Stimulated activated CD4-positive, alpha-beta T cell treated with anti-CD3 and anti-CD28 coated beads, Interleukin-1b, Interleukin-23, amount 100 ng/mL, for 1 hour (primary cell): ENCODE measurements at places on chromosomes 1 and 21.

- DNase-seq = no peak
Measured at GRCh38 chr1:236058141-236058934, 6.6 kb downstream of the NID1 start.

- DNase-seq = no peak
Measured at GRCh38 chr1:152495066-152495675, 15.4 kb upstream of the LCE5A start.

DNA sequence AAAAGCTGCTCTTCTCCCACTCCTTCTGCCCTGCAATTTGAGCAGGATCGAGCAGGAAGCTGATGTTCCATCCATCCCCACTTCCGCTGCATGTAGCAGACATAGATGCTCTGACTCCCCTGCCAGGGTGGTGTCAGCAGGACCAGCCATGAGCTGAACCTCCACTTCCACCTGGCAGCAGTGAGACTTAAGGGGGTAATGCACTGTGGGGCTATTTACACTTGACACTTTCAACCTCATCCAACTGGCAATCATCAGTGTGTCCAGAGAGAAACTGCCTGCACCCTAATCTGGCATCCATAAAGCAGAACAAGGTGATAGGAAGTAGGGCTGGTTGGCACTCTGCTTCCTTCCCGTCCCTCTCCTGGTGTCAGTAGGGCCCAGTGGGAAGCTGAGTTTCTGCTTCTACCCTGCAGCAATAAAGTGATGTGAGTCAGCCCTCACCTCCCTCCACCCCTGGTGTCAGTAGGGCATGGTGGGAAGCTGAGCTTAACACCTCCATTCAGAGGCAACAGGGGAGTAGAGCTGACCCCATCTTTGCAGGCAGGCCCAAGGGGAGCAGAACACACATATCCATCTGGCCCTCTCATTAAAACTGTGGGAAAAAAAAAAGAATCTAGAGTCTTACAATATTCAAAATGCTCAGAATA, 272.3 kb downstream of the PTPRU start:
- no peak for DNase-seq

- no peak for DNase-seq
Measured at GRCh38 chr1:181469829-181470228, 13.5 kb upstream of the CACNA1E start.

DNA sequence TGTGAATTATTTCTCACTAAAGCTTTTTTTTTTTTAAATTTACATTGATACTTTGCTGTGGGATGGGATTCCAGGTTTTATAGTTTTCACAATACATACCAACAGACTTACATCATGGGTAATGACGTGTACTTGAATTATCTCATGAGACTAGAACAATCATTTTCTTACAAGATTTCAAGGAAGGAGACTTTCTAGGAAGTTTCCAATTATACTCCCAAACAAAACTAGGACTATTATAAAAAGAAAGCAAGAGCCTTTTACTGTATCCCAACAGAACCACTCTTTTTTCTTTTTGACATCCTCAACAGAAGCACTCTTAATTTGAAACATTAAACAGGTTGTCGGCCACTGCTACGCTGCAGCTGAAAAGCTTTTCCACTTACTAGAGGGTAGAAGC, 48.7 kb downstream of the TESK2 start:
- no peak for DNase-seq

GRCh38 chr1:43558346-43558841, 27.7 kb downstream of the PTPRF start:
- no peak for DNase-seq

GRCh38 chr1:4428711-4429110, 225.7 kb upstream of the AJAP1 start:
- no peak for DNase-seq

GRCh38 chr1:52579415-52579814, 22.8 kb upstream of the GPX7 start:
- no peak for DNase-seq

DNA sequence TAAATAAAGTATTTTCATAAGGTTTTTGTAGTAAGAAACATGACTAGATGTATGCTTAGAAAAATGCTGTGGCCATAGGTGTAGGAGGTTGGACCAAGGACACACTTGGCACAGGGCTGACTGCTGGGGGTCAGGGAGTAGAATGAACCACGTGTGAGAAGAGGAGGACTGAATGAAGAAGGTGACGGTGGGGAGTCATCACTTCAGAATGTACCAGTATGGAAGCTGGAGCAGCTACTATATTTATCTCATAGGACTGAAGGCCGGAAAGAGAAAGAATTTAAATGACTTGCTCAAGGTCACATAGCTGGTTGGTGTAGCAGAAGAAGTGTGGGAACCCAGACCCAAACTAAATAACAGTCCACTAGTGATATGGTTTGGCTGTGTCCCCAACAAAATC, 79.8 kb upstream of the HAO2 start:
- no peak for DNase-seq

- no peak for DNase-seq
Measured at GRCh38 chr1:8680664-8681650, 136.5 kb downstream of the RERE start.

DNA sequence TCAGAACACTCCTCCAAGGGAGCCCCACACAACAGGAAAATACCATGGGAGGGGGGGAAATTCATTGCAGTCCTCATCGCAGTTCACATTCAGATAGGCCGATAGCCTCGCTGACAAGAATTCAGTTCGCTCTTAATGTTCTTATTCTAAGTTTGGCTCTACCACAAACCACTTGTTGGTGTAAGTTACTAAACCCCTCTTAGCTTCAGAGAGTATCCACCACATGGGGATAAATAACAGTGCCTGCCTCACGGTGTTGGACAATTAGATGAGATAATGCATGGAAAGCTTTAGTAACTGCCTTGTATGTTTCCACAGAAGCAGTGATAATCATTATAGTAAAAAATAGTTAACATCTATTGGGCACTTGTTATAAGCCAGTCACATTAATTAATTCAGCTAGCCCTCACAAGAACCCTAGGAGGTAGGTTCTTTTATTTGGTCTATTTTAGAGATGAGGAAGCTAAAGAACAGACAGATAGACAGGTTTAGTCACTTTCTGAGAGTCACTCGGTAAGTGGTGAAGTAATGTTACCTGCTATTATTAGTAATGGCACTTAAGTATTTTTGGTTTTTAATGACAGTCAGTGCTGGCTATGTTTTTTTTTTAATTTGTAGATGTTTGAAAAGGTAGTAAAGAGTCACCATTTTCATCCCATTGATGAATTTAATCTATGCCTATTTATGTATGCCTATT, 10.1 kb downstream of the VAV3 start:
- no peak for DNase-seq

DNA sequence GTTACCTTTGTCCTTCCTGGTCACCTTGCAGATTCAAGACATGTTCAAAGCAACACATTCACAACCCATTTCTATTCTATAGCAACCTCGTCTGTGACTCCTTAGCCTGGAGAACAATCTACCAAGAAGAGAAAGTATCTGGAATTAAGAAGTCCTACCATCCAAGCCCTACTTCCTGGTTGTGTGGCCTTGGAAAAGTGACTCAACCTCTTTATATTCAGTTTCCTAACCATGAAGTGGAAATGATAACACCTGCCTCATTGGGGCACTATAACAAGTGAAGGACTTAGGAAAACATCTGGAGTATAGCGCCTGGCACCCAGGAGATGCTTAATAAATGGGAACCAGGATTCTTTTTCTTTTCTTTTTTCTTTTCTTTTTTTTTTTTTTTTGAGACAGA, 36.5 kb upstream of the SRRM1 start:
- no peak for DNase-seq

DNA sequence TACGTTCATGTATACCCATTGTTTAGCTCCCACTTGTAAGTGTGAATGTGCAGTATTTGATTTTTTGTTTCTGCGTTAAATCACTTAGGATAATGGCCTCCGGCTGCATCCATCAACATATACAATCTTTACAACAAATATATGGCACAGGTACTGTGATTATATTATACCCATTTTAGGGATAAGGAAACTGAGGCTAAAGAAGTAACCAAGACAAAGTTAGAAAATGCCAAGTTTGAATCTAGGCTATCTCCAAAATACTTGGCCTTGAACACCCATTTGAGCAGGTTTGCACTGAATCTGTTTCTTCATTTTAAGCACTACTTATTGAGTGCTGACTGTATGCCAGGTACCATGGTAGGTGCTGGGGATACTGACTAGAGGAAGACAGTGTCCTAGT, 149.6 kb downstream of the PBX1 start:
- no peak for DNase-seq

DNA sequence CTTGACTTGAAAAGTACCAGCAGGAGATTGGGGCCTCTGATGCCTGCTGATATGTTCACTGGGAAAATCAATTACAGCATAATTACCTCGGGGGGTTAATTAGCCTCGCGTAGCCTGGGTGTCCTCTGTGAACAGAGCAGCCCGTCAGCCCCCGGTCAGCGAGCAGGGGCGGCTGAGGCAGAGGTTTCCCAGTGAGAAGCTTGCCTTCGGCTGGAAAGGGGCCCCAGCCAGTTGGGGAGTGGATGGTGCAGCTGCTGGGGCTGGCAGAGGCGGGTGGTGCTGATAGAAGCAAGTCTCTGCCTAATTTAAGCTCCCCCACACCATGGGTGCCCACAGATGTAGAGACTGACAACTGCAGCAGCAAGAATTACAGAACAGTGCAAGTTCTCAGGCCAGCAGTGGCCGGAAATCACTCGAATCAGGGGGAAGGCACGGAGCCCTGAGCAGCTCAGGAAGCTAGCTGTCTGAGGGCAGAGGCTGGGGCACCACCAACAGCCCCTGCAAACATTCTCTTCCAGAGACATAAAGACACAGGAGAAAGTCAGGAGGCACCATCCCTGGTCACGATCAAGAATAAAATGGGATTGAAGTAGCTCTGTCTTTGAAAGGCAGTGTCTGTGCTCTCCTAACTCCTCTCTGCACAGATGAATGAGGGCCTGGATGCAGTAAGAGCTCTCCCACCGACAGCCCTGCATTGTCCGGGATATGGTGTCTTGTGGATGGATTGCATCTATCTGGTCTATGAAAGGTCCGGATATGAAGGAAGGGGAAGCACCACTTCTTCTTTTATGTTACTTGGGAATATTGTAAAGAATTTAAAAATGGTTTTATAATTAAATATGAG, 166.5 kb upstream of the CD34 start:
- DNase-seq = no peak

- DNase-seq = no peak
Measured at GRCh38 chr1:91827087-91827458, 58.9 kb downstream of the TGFBR3 start.

GRCh38 chr1:147798731-147799130, 38.3 kb upstream of the GJA5 start:
- DNase-seq = no peak

DNA sequence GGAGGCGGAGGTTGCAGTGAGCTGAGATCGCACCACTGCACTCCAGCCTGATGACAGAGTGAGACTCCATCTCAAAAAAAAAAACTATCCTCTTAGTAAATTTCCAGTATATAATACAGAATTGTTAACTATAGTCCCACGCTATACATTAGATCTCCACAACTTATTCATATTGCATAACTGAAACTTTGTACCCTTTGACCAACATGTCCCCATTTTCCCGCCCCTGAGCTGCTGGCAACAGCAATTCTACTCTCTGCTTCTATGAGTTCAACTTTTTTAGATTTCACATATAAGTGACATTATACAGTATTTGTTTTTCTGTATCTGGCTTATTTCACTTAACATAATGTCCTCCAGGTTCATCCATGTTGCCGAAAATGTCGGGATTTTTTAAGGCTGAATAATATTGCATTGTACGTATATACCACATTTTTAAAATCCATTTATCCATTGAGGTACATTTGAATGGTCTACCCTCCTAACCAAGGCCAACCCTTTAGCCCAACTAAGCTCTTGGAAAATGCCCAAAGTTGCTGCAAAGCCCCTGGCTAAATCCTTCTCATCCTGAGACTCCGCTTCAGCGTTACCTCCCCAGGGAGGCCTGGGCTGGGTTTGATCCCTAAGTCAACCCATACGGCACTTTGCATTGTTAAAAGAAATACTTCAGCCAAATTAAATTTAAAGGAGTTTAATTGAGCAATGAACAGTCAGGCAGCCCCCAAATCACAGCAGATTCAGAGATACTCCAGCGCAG, 34.2 kb downstream of the NEK2 start:
- no peak for DNase-seq

- DNase-seq = no peak
Measured at GRCh38 chr1:93346421-93346993, 800 bp downstream of the DR1 start.

- DNase-seq = no peak
Measured at GRCh38 chr1:53766194-53766742, 27.3 kb upstream of the GLIS1 start.

DNA sequence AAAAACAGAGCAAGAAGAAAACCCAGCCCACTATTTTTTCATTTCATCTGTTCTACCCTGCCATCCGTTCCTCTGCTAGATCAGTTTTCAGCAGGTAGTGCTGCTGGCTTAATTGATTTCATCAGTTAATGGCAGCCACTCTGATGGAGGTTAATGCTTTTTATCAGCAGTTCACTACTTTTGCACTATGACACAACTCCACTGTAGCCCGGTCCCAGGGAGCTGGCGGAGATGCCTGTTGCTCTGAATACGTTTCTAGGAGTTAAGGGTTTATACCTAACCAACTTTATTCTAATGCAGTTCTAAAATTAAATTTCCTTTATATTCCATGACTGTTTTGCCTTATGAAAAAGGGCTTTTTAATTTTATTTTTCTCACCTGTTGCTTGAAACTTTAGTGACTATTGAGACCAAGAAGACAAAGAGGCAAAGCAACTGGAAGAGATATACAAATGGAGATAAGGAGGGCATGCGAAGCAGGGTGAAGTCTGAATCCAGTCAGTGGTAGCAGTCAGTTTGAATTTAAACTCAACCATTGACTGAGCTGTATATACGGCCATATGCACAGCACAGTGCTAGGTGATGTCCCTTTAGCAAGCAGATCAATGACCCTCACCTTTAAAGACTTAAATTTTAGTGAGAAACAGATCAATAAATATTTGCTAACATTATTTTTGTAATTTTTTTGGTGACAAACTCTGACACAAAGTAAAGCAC, 477.9 kb downstream of the LMO4 start:
- DNase-seq = no peak

DNA sequence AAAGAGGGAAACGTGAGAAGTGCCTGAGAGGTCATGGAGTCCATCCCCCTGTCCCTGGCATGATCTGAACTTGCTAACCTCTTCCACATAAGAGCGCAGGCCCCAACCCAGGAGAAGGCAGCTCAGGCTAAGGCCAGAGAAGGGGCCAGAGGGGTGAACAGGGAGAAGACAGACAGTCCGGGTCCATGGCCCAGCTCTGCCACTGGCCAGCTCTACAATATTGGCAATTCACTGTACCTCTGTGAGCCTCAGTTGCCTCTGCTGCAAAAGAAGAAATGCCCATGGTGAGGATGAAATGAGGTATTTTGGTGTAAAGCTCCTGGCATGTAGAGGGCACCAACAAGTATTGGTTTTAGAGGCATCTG, 72.3 kb downstream of the CAMK2N1 start:
- no peak for DNase-seq

DNA sequence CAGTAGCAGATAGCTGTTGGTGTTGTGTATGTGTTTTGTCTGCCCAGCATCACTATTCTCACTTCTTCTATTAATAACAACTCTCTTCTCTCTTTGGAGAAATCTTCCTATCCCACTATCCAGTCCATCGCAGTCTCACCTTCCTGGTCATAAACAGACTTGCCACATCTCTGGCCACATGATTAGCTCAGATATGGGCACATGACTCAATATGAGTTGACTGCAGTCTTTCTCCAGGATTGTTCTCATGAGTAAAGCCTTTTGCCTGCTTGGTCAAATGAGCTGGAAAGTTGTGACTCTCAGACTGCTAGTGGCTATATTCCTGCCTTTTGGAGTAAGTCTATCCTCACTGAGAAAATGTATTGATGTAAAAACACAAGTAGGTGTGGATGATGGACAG, 32.9 kb upstream of the TADA1 start:
- DNase-seq = no peak

- no peak for DNase-seq
Measured at GRCh38 chr21:44853601-44854390, 19.7 kb downstream of the PTTG1IP start.
